ENCODE measurements at places on chromosomes 7 and 10.

DNA sequence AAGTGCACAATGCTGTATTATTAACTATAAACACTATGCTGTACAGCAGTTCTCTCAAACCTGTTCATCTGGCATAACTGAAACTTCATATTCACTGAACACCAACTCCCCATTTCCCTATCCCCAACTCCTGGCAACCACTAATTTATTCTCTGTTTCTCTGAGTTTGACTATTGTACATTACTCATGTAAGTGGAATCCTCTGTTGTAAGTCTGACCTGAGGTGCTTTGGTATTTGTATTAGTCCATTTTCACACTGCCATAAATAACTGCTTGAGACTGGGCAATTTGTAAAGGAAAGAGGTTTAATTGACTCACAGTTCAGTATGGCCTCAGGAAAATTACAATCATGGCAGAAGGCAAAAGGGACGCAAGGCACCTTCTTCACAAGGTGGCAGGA is 266.3 kb downstream of the PPP1R3A start:
- DNase-seq = no peak

GRCh38 chr7:138981332-138982203 is at the start of gene KIAA1549:
Gene KIAA1549 (minus strand): TSS chr7:138981389. CDS start chr7:138981269, 120 bp downstream.
- peak; percentile 16 for DNase-seq

GRCh38 chr7:100358027-100358856 is at the start of gene PILRB:
Gene PILRB (plus strand): TSS chr7:100358117. CDS start chr7:100358303, 186 bp downstream.
- DNase-seq = no peak

- no peak for DNase-seq
Measured at GRCh38 chr7:19530852-19531251, 178.0 kb downstream of the POLR1F start.

Data from stimulated activated CD4-positive, alpha-beta T cell treated with anti-CD3 and anti-CD28 coated beads, TNF-alpha, amount 100 ng/mL, for 4 hours (primary cell).